ENCODE measurements at places on chromosomes 4 and X.

GRCh38 chr4:111797455-111798163 is 347.6 kb upstream of the FAM241A start:
- no peak for DNase-seq

GRCh38 chr4:182494103-182494502 is 250.9 kb downstream of the TENM3 start:
- DNase-seq: no peak

GRCh38 chrX:149097786-149098185 is 407.3 kb downstream of the IDS start:
- no peak for DNase-seq

- peak; percentile 74 for DNase-seq
Measured at GRCh38 chr4:6074758-6075157, 56.5 kb upstream of the C4orf50 start.

DNA sequence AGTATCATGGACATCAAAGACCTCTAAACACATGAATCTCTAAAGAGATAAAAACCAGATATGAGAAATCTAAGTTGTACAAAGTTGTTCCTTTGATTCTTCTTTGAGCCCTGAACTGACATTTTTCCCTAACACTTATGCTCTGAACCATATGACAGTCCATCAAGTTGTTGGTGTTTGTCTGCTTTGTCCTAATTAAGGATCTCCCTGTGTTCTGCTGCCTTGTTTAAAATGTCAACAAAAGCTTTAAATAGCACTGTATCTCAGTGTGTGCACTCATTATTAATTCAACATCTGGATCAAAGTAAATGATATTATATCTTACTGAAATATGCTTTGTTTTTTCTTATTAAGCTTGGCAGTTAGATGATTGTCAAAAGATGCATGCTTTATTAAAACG is 321.8 kb downstream of the MAPK10 start:
- no peak for DNase-seq

- DNase-seq: no peak
Measured at GRCh38 chrX:1327651-1328304, 8.8 kb upstream of the IL3RA start.
